Stimulated activated CD4-positive, alpha-beta T cell treated with anti-CD3 and anti-CD28 coated beads, TNF-alpha, amount 100 ng/mL, for 48 hours (primary cell): ENCODE measurements at places on chromosomes 12 and 14.

GRCh38 chr14:100317912-100318808 is 5.0 kb upstream of the SLC25A47 start:
- peak; percentile 74 for DNase-seq

DNA sequence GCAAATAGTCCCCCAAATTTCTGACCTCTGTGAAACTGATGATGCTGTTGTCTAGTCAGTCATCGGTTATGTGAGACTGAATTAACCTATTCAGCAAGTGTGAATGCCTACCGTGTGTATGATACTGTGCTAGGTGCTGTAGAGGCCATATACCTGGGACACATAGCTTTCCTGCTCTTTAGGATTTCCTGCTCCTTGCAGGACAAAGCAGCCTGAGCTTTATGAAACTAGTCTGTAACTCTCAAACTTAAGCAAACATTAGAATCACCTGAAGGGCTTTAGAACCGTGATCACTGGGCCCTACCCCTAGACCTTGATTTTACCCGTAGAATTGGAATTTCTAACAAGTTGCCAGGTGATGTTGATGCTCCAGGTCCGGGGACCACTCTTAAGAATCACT is 6.9 kb downstream of the MARK3 start:
- no peak for DNase-seq

- DNase-seq = no peak
Measured at GRCh38 chr12:32110942-32111341, 4.3 kb downstream of the BICD1 start.

- no peak for DNase-seq
Measured at GRCh38 chr14:62428429-62429203, 616.6 kb downstream of the KCNH5 start.

- no peak for DNase-seq
Measured at GRCh38 chr14:44412858-44413569, 94.1 kb downstream of the FSCB start.

GRCh38 chr12:21718944-21719650 is 55.4 kb downstream of the KCNJ8 start:
- no peak for DNase-seq

GRCh38 chr12:95460896-95461295 is 13.1 kb upstream of the METAP2 start:
- DNase-seq = no peak

DNA sequence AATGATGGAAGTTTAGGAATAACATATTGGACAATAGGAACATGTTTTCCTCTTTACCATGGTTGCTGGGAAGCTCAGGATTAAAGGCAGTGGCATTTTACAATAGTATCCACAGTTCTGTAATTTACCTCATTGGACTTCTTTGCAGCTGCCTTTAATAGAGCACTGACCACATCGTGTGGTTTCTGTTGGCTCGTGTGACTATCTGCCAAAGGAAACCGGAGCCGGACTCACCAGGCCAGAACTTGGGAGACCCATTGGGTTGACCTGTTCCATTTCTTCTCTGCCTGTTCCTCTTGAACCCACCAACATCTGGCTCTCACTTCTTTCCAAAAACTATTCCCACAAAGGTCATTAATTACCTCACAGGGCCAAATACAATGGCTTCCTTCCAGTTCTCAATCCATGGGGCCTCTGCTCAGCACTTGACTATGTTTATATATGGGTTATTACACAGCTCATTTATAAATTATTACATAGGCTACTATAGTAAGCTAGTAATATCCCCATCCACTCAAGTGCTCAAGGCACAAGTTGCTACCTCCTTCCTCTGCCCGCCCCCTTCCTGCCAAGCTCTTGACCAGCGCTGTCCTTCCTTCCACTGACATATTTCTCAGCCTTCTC is 121.5 kb upstream of the VASH1 start:
- DNase-seq = no peak

DNA sequence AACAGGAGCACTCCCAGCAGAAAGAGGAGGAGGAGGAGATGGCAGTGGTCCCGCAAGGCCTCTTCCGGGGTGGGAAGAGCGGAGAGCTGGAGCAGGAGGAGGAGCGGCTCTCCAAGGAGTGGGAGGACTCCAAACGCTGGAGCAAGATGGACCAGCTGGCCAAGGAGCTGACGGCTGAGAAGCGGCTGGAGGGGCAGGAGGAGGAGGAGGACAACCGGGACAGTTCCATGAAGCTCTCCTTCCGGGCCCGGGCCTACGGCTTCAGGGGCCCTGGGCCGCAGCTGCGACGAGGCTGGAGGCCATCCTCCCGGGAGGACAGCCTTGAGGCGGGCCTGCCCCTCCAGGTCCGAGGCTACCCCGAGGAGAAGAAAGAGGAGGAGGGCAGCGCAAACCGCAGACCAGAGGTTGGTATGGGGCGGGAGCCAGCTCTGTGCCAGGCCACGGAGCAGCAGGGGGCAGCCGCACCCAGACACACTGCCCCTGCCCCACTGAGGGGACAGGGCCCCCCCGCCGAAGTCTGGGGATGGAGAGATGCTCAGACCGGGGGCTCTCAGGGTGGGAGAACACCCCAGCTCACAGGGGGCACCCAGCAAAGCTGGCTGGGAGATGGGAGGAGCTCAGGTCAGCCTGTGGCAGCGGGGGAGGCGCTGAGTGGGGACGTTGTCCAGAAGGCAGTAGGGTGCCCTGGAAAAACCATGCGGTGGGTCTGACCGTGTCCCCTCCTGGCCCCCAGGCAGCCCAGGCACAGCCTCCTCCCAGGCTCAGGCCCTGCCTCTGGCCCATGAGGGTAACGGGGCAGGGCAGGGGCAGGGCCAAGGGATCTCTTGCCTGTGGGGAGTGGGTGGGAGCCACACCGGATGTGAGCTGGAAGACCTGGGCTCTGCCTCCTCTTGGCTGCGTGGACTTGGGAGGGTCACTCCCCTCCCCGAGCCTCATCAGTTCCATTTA is 9.8 kb downstream of the CHGA start:
- DNase-seq = no peak

- DNase-seq = no peak
Measured at GRCh38 chr14:93749076-93749420, 39.2 kb downstream of the PRIMA1 start.

DNA sequence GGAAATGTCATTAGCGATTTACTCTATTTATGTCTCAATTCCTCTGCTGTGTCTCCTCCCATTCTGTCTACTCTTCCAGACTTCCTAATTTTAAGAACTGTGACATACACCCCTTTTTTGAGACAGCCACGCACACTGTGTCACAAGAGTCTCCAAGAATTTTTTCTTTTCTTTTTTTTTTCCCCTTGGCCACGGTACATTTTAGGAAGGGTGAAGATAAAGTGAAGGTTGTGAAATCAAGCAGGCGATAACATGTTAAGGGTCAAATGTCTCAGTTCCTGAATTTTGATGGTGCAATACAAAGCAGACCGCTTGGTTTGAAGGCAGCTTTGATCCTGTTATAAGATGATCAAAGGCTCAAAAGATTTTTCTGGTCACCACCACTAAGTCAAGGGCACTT is 4.3 kb downstream of the OLR1 start:
- DNase-seq = no peak

DNA sequence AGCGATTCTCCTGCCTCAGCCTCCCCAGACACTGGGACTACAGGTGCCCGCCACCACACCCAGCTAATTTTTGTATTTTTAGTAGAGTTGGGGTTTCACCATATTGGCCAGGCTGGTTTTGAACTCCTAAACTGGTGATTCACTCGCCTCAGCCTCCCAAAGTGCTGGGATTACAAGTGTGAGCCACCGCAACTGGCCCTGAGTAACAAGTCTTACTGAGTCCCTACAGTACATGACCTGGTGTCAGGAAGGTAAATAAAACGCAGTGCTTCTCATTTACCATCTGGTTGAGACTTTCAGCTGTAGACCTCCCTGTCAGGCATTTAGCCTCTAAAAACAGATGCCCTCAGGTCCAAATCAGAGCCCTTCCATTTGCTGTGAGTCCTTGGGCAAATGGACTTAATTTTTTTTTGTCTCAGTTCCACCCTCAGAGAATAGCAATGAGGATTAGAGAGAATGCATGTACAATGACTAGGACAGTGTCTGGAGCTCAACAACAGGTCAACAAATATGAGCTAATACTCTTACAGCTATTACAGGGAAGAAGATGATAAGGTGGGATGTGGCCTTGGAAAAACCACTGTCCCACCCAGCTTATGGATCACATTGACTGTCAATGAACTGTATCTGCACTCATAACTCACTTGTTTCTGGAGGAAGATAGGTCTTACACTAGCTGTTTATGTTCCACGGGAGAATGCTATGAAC is 70.5 kb downstream of the PHLDA1 start:
- no peak for DNase-seq

- DNase-seq = no peak
Measured at GRCh38 chr14:61147831-61148549, 133.1 kb downstream of the TMEM30B start.

- DNase-seq = no peak
Measured at GRCh38 chr12:75717902-75718301, 206.5 kb upstream of the KRR1 start.

DNA sequence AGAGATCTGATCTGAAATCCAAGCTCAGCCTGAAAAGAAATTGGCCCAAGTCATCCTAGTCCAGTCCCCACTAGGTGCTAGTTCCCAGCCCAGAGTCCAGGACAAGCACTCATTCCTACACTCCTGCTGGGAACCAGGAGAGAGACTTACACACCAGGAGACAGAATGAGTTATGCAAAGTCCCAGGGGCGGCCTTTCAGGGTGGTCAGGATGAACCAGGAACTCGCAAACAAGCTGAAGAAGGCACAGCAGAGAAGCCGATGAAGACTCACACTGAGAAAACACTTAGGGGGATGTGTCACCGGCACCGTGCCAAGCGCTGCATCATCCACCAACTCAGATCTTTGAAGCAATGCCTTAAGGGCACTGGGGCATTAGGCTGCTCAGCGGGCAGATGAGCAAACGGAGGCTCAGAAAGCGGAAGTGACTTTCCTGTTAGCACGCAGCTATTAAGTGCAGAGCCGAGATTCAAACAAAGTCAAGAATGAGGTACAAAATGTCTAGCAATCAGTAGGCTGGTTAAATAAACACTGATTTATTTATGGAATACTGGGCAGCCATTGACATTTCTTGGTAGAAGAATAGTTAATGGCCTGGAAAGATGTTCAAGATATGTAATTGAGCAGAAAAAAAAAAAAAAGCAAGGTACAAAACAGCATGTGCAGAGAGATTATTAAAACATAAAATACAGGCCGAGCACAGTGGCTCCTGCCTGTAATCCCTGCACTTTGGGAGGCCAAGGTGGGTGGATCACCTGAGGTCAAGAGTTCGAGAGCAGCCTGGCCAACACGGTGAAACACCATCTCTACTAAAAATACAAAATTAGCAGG is 78.7 kb downstream of the LRRC74A start:
- DNase-seq = peak; percentile 81

GRCh38 chr12:51590347-51591015 is 552 bp upstream of the SCN8A start:
- peak; percentile 76 for DNase-seq

- no peak for DNase-seq
Measured at GRCh38 chr14:28635387-28635786, 131.2 kb upstream of the FOXG1 start.

DNA sequence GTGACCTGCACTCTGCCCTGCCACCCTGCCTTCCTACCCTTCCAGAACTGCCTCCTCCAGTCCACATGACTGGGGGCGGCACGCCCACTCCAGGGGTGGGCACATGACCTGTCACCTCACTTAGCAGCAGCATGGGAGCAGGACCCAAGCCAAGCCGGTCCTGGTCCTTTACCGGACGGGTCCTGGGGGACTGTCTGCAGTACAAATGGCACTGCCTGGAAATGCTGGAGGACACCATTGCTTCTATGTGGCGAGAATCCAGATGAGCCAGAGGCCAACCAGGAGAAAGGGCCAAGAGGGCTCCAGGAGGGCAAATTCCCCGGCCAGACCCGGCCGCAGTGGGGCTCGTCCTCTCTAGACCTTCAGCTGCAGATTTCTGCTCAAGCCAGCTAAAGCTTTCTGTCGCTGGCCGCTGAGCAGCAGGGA is 33.1 kb downstream of the ITPK1 start:
- DNase-seq = no peak

DNA sequence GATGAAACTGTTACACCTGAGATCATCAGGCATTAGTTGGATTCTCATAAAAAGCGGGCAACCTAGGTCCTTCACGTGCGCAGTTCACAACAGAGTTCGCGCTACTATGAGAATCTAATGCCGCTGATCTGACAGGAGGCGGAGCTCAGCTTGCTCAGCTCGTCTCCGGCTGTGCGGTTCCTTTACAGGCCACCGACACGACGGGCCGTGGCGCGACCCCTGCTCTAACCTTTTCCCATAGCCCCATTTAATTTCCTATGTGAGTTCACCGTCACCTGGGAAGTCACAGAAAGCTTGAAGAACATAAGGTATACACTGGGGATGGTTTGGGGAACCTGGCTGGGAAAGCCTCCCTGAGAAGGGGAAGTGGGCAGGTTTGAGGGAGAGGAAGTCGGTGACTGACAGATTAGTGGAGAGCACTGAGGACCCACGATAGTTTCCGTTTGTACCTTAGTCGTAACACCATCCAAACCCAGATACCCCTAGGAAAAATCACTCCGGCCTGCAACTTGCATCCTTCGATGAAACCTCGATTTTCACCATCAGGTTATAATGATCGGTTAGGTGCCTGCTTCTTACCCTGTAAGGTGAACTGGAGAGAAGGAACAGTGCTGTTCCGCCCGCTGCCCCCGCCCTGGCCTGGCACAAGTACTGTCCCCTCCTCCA is 2.8 kb upstream of the AAAS start:
- DNase-seq = no peak

DNA sequence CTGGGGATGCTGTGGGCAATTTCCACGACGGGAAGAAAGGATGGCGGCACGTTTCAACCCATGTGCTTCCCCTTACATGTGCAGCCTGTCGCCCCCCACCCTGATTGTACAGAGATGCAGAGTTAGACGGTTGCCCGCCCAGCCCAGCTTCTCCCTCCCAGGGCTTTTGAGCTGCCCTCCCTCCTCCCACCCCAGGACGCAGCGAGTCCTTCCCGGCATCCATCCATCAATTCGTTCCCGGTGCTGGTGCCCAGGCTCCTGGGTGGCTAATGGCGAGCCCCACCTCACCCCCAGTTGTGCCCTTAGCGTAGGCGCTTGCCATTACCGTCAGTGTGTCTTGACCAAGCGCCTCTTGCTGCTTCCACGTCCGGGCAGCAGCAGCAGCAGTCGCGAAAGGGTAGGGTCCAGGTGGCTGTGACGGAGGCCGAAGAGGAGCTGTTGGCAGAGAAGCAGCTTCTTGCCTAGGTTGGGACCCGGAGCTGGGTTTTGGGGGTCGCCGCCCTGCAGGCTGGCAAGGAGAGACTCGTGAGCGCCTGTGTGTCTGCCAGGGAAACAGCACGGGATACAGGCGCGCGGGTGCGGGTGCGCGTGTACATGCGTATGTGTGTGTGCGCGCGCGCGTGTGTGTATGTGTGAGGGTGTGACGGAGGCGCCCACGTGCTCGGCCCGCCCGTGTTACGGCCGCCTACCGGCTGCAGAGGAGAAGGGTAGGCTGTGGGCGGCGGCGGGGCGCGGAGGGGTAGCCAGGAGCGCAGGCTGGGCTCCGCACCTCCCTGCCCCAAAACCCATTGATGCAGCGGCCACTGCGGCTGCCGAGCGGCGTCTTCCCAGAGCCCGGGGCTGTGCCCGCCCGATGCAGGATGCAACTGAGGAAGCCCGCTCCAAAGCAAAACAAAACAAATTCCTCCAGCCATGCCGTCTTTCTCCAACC is at the start of gene SLC6A15:
SLC6A15 (minus strand) TSS at position 602 of the 931 bp plus-strand sequence. CDS start 20,679 bp downstream, outside the sequence.
- DNase-seq = peak; percentile 1

- no peak for DNase-seq
Measured at GRCh38 chr14:30143627-30144026, 216.0 kb upstream of the PRKD1 start.
